Right renal pelvis (tissue), 4 donors: ENCODE measurements at places on chromosomes 4 and X.

GRCh38 chrX:103674531-103675454 lies 11.7 kb downstream of the MORF4L2 start:
- no peak for DNase-seq

DNA sequence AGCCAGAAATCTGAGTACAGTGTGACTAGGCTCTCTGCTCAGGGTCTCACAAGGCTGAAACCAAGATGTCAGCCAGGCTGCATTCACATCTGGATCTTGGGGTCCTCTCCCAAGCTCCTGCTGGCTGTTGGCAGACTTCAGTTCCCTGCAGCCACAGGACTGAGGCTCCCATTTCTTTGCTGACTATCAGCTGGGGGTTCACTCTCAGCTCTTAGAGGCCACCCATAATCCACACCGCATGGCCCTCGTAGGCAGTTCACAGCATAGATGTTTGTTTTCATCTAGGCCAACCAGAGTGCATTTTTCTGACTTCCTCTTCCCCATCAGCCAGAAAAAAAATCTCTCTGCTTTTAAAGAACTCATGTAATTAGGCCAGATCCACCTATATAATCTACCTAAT lies 8.2 kb upstream of the WDR44 start:
- no peak for DNase-seq

GRCh38 chr4:156261230-156261629 lies 307.6 kb upstream of the CTSO start:
- DNase-seq, result no peak

DNA sequence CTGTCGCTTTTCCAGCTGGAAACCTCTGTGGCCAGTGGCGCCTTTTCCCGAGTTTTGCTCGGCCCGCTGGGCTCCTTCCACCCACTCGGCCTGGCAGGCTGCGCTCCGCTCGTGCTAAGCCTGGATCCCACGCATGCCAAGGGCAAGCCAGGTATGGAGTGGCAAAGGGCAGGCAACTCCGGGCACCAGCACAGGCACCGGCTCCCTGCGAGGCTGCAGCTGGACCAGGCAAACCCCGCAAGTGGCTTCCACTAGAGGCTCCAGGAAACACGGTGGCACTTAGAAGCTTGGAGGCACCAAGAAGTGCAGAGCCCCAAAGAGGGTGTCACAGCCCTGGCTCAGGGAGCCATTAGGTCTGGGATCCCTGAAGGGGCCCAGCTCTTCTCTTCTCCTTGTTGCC lies 59.5 kb downstream of the PPA2 start:
- DNase-seq, result no peak

GRCh38 chr4:117545039-117545438 lies 459.7 kb upstream of the TRAM1L1 start:
- no peak for DNase-seq

- DNase-seq, result no peak
Observed at GRCh38 chr4:120692964-120693363, 229.6 kb downstream of the PRDM5 start.

- DNase-seq, result no peak
Observed at GRCh38 chr4:74083546-74083945, 15.4 kb downstream of the CXCL2 start.

DNA sequence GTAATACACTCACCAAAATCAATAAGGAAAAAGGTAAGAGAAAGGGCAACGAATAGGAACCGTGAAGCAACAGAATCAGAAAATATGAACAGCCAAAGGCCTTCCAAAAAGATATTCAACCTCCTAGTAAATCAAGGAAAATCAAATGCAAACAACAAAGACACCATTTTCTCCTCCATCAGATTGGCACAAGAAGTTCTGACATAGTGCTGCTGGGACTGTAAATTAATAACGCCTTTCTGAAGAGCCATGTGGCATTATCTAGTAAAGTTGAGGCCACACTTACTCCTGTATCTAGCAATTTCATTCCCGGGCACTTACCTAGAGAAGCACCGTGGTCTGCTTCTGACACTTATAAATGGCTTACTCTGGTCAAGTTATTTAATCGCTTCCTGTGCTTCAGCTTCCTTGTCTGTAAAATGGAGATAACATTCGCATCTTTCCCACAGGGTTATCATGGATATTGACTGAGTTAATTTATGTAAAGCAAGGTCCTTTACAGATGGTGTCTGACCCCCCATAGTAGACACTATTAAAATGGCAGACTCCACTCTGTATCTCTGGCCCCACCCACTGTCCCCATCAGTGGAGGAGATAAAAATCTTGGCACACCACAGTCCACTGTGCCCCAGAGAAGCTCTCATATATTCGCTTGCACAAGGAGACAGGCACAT lies 20.5 kb upstream of the ENPP6 start:
- DNase-seq, result no peak

DNA sequence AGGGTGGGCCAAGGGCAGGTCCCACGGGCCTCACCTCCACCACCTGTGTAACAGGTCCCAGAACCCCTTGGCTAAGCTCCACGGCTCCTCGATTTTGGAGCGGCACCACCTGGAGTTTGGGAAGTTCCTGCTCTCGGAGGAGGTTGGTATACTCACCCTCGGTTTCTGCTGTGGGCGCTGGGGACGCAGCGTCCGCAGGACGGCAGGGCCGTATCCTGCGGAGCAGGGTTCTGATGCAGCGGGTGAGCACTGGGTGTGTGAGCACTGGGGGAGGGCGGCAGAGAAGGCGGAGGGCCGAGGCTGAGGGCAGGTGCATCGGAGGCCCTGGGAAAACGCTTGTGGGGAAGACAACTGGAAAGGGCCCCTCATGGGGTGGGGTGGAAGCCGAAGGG lies 11.0 kb downstream of the ATP5ME start:
- DNase-seq, result no peak

GRCh38 chr4:44720371-44720770 lies 6.0 kb downstream of the GNPDA2 start:
- DNase-seq, result no peak

GRCh38 chrX:134599184-134599914 lies 58.9 kb downstream of the PLAC1 start:
- DNase-seq, result no peak

GRCh38 chr4:114780205-114780604 lies 181.6 kb downstream of the UGT8 start:
- DNase-seq, result peak; percentile 8

GRCh38 chr4:40992472-40993295 lies 221.7 kb downstream of the APBB2 start:
- DNase-seq, result no peak
